ENCODE measurements at places on chromosomes 3 and 15. TPM values are rescaled to one million over a fixed set of nuclear protein-coding genes. Genes with fewer than 3 reads are reported as not detected.

DNA sequence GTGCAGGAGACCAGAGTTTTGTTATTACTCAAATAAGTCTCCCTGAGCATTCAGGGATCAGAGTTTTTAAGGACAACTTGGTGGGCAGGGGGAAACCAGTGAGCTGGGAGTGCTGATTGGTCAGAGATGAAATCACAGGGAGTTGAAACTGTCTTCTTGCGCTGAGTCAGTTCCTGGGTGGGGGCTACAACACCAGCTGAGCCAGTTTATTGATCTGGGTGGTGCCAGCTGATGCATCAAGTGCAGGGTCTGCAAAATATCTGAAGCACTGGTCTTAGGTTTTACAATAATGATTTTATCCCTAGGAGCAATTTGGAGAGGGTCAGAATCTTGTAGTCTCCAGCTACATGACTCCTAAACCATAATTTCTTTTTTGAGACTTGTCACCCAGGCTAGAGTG lies 13.8 kb upstream of the ZNF662 start:
- H3K36me3 ChIP-seq, result no peaks in the 10 kb centered on the region
- peaks cover 15% of the 10 kb centered on the region for H3K27me3 ChIP-seq
- DNase-seq, result no peak
- no peak overlapping the region for H3K27ac ChIP-seq
- H3K4me3 ChIP-seq, result no peak overlapping the region

DNA sequence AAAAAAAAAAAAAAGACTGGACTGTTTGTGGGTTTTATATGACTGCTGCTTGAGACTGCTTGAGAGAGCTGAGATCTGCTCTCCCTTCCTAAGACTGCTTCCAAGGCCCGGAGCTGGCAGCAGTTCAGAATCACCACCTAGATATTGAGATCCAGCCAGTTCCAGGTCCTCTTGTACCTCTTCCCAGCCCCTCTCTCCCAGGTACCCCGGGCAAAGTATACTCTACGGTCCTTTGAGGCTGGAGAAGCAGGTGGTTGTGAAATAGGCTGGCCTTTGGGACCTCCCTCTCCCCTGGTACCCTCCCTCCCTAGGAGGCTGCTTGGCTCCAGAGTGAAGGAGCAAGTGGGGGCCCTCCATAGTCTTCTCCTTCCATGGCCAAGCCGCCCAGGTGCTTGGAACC lies 12.6 kb upstream of the BAHD1 start:
- no peak overlapping the region for H3K4me3 ChIP-seq
- H3K4me1 ChIP-seq, result no peaks in the 10 kb centered on the region
- no peaks in the 10 kb centered on the region for H3K36me3 ChIP-seq
- H3K27ac ChIP-seq, result no peak overlapping the region
- DNase-seq, result no peak

- H3K36me3 ChIP-seq, result no peaks in the 10 kb centered on the region
- no peak for DNase-seq
- no peak overlapping the region for H3K27ac ChIP-seq
- peaks cover 1% of the 10 kb centered on the region for H3K4me1 ChIP-seq
- H3K4me3 ChIP-seq, result no peak overlapping the region
Measured at GRCh38 chr3:37812499-37812896, 49.2 kb upstream of the CTDSPL start.

- DNase-seq, result no peak
- H3K27ac ChIP-seq, result no peak overlapping the region
- no peaks in the 10 kb centered on the region for H3K4me1 ChIP-seq
- H3K4me3 ChIP-seq, result no peak overlapping the region
- H3K27me3 ChIP-seq, result no peaks in the 10 kb centered on the region
- no peaks in the 10 kb centered on the region for H3K36me3 ChIP-seq
Measured at GRCh38 chr3:89364314-89364713, 256.9 kb downstream of the EPHA3 start.

DNA sequence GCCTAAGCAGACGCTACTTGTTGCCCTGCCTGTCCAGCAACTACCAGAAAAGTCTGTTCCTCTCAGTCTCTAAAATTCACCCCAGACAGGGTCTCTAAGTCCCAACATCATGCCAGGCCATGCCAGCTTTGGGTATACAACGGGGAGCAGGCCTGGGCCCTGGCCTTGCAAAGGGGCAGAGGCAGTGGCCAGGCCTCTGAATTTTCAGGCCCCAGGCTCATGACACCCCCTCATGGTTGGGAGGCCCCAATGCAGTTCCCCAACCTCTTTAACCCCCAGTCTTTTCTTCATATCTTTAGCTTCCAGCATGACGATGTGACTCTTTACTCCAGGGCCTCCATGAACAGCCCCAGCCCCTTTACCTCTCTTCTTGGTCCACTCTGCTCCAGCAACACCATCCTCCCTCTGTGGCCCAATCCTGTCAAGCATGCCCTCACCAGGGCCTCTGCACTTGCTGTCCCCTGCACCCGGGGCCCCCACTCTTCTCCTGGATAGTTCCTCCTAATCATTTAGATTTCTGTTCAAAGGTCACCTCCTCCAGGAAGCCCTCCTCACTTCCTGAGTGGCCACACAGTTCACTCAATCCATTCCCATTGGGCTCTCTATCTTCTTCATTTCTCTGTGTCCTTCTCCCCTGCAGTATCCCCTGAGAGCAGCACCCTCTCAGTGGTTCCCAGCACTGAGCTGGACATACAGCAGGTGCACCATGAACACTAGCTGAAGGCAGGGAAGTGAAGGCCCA lies 4.8 kb downstream of the IQSEC1 start:
- DNase-seq, result no peak
- H3K36me3 ChIP-seq, result no peaks in the 10 kb centered on the region
- H3K27me3 ChIP-seq, result no peaks in the 10 kb centered on the region
- H3K4me3 ChIP-seq, result no peak overlapping the region
- H3K4me1 ChIP-seq, result peaks cover 31% of the 10 kb centered on the region

GRCh38 chr3:140953028-140953960 lies 11.7 kb downstream of the SLC25A36 start:
- H3K27me3 ChIP-seq, result no peaks in the 10 kb centered on the region
- peaks cover 40% of the 10 kb centered on the region for H3K4me1 ChIP-seq
- no peak for DNase-seq
- H3K27ac ChIP-seq, result no peak overlapping the region
- H3K4me3 ChIP-seq, result no peak overlapping the region

Gene FBXO40
- total RNA-seq, result not detected

Gene CCRL2
- 3.2 TPM for total RNA-seq

All from activated T-cell treated with anti-CD3 and anti-CD28 coated beads, Interleukin-2, amount 50 U/mL, for 72 hours (primary cell).